ENCODE measurements at places on chromosomes 6 and 20. TPM values are rescaled to one million over a fixed set of nuclear protein-coding genes. Genes with fewer than 3 reads are reported as not detected.

Gene NRM
- total RNA-seq: 4.0 TPM

Gene BMP5
- not detected for total RNA-seq

Gene BTNL2
- not detected for total RNA-seq

Gene ANKRD6
- total RNA-seq: 2.0 TPM

Gene CLPSL1
- total RNA-seq: not detected

Gene ABHD12
- total RNA-seq: 48.1 TPM

Gene PTCHD4
- 1.5 TPM for total RNA-seq

Gene STAU1
- total RNA-seq: 45.1 TPM

Gene MAP3K5
- total RNA-seq: 24.2 TPM

Gene TTLL9
- under 0.01 TPM for total RNA-seq

Data from uterine smooth muscle cell (primary cell).